HuH-7.5 (cell line): ENCODE measurements at places on chromosomes 6 and 20.

- DNase-seq, result no peak
Observed at GRCh38 chr6:86070151-86070550, 427.5 kb upstream of the SYNCRIP start.

- DNase-seq, result no peak
Observed at GRCh38 chr6:140475086-140475485, 1100.6 kb upstream of the CITED2 start.

- DNase-seq, result no peak
Observed at GRCh38 chr6:44609051-44609612, 221.6 kb downstream of the CDC5L start.

DNA sequence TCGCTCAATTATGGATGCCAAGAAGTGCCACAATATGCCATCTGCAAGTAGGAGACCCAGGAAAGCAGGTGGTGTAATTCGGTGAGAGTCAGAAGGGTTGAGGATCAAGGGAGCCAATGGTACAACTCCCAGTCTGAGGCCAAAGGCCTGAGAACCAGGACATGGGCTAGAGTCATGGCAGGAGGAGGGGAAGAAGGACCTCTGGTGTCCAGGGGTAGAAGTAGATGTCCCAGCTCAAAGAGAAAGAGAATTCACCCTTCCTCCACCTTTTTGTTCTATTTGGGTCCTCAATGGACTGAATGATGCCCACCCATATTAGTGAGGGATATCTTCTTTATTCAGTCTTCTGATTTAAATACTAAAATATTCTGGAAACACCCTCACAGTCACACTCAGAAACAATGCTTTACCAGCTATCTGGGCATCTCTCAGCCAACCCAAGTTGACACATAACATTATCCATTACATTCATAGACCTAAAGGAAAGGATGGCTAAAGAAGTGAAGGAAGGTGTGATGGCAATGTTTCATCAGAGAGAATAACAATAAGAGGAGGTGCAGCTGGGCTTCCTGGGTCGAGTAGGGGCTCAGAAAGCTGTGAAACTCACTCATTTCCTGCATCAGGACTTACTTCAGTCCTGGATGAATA lies 21.2 kb upstream of the HLA-DQA1 start:
- DNase-seq, result no peak

- no peak for DNase-seq
Observed at GRCh38 chr6:22332711-22333110, 35.9 kb upstream of the PRL start.

DNA sequence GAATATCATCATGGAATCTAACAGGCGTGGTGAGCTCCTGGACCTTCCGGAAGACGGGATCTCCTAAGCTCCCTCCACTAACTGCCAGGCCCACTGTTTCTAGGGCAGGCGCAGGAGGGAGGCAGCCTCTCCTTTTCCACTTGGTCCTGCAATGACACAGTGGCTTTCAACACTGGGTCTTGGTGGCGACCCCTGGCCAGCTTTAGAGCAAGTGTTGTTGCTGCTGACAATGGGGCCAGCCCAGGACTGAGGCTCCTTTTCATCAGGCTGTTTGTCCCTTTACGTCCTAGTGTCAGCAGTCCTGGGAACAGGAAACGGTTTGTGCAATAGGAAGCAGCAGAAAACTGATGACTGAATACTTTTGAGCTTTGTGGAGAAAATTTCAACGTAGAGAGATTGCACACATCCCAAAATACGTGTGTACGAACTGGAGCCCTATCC lies 9.7 kb upstream of the QKI start:
- DNase-seq, result no peak

DNA sequence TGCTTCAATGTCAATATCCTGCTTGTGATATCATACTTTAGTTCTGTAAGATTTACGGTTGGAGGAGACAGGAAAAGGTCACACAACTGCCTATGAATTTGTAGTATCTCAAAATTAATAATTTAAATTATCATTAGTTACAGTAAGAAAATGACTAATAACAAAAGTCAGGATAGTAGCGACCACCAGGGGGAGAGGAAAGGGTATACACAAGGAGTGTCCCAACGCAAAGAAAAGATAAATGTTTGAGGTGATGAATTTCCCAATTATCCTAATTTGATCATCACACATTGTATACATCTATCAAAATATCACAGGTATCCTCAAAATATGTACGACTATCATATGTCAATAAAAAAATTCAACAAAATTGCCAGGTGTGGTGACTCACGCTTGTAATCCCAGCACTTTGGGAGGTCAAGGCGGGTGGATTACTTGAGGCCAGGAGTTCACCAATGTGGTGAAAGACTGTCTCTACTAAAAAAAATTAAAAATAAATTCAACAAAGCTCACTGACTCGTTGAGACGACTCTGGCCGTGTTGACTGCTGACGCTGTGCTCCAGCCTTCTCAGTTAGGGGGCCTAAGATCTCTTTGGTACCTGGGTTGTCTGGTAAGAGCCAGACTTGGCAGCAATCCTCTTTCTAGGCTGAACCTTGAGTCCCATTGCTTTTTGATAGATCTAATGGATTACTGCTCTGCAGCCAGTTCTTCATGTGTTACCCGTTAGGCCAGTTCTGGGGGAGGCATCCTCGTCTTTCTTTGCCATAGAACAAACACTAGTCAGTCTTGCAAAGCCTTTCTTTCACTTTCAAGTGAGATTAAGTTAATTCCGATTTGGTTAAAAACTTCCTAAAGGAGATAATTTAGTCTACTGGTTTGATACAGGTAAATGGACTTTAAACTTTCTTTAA lies 9.0 kb upstream of the OVOL2 start:
- DNase-seq, result no peak

- DNase-seq, result no peak
Observed at GRCh38 chr6:79861023-79861422, 86.3 kb downstream of the ELOVL4 start.

DNA sequence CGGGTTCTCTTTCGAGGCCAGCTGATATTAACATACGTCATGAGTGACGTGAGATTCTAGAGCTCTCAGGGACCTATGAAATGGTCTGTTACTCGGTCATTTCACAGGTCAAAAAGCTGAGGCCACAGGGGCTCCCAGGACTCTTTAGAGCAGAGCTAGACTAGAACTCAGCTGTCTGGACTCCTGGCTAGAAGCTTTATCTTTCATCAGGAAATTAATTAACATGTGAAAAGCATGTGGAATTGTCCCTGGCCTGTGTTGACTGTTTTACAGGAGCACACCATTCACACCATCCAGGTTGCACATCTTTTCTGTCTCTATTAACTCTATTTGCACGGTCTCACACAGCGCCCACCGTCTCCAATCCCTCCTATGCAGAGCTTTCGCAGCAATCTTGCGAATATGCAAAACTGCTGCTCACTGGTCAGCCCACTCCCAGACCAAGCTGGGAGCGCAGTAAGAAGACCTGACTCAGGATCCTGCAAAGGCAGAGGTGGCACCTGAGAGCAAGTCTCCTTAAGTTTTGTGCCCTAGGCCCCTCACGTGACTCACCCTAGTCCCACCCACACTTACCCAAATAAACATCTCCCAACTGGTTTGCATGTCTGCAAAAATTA lies 522.5 kb downstream of the CD83 start:
- DNase-seq, result no peak

DNA sequence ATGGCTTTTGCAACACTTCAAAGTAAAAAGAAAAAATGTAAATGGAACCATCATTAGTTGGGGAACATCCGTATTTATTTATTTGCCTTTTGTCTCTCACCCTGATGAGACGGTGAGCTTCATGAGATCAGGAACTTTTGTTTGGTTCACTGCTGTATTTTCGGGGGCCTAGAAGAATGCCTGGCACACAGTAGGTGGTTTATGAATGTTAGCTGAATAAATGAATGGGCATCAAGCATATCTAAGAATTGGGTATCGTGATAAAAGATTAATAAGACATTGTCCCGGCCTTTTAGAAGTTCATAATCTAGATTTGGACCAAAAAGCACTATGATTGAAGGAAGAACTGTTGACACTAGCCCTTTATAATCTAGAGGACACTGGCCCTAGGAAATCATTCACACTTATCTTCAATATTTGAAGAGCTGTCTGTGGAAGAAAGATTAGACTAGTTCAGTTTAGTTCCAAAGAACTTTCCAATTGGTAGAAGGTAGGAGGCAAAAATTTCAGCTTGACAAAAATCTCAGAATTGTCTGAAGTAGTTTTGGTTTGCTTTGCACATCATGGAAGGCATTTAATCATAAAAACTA lies 70.3 kb upstream of the CD83 start:
- no peak for DNase-seq

GRCh38 chr6:124970243-124970642 lies 8.0 kb downstream of the RNF217 start:
- no peak for DNase-seq

GRCh38 chr6:158624684-158625682 lies 19.6 kb downstream of the DYNLT1 start:
- no peak for DNase-seq

DNA sequence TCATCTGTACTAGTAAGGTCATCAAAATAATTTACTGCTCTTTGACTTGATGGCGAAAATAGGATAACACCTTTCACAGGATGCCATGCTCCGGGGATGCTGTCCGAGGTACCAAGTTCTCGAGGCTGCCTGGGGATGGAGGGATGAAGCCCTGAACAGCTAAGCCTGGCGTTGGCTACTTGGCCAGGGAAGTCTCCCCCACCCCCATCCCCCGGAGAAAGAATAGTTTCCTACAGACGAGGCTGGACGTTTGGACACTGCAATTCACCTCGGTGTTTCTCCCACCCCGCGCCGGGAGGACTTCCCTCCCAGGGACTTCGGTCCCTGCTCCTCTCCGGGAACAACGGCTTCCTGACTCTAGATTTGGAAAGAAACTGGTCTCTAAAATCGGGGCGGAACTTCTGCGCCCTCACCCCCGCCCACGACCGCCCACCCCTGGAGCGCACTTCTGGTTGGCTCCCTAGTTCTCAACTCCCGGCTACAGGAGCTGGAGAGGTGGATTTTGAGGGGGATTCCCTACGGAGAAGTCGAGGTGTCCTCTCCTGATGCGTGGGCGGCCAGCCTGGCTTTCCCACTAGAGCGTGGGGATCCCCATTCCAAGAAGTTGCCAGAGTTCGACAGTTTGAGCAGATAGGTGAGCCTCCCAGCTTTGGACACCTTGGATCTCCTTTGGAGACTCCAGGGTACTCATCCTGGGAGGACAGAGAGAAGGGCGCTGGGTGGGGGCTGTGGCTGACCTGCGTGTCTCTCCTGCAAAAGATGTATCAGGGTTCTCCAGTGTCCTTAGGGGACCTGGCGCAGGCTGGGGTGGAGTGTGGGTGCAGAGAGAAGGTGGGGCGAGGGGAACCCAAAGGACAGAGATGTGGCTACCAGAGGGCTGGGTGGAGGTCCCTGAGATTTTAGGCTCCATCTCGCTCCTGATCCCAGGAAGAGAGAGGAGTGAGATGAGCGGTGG lies 1.1 kb downstream of the PCSK2 start:
- DNase-seq, result no peak

DNA sequence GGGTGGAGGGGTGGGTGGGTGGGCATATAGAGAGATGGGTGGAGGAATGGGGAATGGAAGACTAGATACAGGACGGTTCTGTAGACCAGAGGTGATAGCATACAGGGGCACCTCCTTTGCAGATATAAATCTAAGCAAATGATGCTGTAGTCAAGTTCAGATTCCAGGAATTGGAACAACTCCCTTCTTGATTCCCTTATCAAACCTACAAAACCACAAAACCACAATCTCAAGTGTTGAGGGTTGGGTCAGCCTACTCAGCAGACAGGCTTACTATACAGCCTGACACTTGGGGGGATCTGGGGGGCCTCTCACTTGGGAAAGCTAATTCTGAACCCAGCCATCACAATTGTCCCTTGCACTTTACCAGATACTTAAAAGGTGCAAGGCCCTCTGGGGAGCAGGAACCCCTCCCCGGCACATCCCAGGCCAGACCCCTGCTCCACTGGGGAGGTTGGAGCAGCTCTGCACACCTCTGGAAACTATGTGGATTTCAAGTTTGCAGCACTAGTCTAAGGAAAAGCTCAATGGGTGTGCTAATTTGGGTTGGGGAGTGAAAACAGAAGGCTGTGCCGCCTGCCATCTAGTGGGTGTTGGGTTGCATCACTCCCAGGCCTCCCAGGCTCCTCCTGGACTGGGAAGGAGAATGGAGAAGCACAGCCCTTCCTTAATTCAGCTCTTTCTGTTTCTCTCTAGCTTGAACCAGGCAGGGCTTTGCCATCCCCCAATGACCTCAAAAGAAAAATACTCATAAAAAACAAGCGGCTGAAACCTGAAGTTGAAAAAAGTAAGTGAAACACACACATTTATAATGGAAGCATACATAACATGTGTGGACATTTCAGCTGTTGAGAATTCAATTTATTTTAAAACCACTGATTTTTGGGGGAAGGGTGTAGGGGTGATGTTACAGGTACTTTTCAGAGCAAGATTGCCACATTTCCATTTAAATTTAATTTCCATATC lies 121.2 kb upstream of the LAMP5 start:
- peak; percentile 62 for DNase-seq

DNA sequence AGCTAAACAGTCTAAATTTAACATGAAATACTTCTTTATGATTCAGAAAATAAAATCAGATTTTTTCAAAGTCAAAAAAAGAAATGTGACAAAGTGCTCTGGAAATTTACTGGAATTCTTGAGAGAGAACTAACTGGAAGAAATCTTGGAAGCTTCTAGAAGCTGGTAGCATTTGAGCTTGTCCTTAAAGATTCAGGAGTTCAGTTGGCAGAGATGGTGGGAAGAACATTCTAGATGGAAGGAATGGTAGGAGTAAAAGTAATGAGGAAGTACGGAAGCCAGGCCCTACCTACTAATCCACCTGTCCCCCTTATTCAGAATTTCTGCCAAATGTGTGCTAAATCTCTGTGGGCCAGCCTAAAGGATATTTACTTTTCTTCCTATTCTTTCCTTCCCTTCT lies 21.2 kb downstream of the RALY start:
- no peak for DNase-seq

DNA sequence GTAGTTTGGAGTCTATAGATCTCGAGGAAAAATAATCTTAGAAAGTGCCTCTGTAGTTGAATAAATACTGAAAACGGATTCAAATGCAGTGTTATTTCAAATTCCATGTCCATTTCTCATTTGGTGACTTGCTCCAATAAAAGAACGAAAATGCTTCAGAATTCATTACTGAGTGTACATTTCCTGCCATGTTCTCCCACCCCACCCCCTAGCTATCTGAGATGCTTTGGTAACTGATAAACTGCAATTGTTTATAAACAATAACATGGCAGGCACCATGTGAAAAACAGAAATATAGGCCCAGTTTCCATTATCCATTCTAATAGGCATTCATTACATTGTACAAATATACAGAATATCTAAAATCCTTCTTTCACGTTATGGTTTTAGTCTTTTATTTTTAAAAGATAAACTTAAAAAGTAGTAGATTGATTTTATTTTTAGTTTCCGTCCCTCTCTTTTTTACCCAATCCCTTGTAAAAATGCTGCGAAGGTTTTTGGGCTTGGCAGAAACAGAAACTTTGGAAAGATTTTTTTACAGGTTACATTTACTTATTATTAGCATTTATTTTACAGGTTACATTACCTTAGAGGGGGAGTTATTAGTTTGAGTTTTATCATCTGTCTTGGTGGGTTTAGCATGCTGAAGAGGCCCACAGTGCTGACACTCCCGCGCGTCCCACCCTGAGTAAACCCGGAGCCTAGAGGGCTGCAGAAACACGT lies 1.5 kb downstream of the FAM162B start:
- DNase-seq, result no peak
